ENCODE measurements at places on chromosomes 1 and 21.

DNA sequence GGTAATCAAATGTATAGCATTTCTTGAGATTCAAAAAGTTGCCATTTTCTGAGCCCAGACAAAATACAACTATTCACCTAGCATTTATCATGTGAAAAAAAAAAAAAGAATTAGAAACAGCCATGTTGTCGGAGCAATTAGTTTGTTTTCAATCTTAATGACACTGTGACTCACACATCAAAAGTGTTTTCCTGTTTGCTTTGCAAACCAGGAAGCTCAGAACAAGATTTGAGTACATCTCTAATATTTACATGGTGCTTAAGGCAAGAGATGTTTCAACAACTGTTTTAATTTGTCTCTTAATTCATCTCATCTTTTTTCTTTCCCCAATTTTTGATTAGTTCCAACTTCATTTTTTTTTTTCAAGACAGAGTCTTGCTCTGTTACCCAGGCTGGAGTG is 62.5 kb upstream of the CAPZB start:
- no peak for DNase-seq

DNA sequence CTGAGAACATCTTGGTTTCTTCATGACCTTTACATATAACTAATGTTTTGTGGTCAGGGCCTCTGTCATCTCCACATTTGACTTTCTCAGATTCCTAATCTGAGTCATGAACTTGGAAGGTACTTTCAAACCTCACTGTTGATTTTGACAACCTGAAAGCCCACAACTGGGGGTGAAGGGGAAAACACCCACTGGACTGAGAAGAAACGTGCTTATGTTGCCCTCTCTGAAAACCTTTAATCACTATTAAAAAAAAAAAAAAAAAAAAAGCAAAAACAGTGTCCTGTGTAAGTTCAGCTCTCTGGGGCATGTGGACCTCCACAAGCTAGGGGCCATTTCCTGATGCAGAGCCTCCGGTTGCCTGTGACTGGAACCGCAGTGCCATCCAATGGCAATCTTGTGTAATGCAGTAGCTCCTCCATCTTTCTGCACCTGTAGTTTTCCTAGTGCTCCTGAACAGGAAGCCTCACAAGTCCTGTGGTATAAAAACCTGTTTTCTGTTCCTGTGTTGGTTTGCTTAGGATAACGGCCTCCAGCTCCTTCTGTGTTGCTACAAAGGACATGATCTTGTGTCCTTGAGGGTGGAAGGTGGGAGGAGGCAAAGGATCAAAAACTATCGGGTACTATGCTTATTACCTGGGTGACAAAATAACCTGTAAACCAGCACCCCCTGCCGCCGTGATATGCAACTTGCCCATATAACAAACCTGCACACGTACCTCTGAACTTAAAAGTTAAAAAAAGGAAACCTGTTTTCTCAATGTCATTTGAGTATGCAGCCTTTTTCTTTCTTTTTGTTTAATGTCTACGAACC is 124.5 kb downstream of the ZNF648 start:
- DNase-seq: peak; percentile 47

GRCh38 chr1:6322161-6322560 is 61.3 kb upstream of the GPR153 start:
- DNase-seq: no peak

DNA sequence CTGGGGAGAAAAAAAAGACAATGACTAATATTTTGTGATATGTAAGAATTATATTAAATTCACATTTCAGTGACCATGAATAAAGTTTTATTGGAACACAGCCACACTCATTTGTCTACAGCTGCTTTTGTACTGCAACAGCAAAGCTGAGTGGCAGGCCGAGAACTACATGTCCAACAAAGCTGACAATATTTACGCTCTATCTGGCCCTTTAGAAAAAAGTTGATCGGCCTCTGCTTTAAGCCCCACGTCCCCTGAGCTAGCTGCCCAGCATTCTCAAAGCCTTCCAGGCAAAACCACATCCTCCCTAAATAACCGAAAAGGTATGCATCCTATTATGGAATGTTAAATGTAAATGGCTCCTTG is 8.6 kb downstream of the SLC2A1 start:
- no peak for DNase-seq

- no peak for DNase-seq
These were observed 93.8 kb downstream of the DMRTA2 start for GRCh38 chr1:50329332-50329932.

DNA sequence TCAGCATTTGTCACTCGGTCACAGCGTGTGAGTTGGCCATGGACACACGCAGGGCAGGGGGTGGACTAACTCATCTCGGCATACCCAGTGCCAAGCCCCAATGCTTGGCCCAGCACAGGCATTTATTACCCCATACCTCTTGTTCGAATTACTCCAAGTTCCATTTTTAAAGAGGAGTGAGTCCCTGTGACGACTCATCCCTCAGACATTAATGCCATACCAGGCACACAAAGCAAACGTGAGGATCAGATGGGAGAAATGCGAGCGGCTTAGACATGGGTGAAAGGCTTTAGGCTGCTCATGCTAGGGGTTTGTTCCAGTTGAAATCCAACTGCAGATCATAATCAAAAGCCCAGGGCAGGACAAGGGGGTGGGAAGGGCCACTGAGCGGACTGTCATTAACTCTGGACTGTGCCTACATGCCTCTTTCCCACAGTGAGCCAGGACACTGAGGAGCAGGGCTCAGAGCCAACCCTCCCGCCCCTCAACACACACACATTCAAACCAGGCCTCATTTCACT is 118.5 kb upstream of the NGF start:
- no peak for DNase-seq

DNA sequence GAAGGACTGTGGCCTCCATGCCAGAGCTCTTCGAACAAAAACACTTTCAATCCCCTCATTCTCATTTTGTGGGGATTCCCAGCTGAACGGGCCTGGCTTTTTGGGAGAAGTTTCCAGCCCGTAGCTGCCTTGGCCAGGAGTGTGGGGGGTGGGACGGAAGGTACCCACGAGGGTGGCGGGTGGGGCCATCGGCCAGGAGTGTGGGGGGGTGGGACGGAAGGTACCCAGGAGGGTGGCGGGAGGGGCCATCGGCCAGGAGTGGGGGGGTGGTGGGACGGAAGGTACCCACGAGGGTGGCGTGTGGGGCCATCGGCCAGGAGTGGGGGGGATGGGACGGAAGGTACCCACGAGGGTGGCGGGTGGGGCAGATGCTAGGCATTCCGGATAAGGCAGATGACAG is 71.7 kb upstream of the ZBTB18 start:
- DNase-seq: no peak

DNA sequence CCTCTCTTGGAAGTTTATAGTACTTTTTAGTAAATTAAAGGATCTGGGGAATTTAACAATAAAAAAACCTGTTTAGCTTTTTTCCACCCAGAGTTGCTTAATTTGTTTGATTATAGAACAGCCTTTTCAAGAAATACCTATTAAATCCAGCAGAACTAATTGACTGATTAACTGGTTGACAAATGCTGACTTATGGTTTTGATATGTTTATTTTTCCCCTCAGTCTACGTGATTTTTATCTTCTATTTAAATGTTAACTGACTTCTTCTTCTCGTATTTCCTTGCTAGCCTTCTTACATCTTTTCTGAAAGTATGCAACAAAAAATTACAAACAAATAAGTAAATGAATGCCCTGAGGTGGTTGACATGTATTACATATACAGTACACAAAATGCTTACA is 302.9 kb upstream of the SPAG17 start:
- DNase-seq: no peak

- DNase-seq: peak; percentile 4
These were observed 466.2 kb upstream of the PBX1 start for GRCh38 chr1:164092603-164093353.

DNA sequence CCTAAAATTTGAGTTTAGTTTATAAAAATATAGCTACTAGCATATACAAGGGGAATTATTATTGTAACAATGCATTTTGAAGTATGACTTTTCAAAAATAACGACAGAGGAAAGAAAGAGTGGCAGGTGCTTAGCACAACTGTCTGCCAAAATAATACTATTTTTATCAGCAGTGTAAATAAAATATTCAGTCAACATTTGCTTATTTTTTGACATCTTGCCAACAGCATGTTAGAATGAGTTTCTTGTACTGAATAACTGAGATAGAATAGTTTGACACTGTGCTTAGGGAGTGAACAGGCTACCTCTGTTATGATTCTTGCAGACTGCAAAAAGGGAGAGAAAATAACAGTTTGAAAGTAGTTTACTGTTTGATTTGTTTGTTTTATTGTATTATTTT is 909.8 kb downstream of the BRINP3 start:
- no peak for DNase-seq

DNA sequence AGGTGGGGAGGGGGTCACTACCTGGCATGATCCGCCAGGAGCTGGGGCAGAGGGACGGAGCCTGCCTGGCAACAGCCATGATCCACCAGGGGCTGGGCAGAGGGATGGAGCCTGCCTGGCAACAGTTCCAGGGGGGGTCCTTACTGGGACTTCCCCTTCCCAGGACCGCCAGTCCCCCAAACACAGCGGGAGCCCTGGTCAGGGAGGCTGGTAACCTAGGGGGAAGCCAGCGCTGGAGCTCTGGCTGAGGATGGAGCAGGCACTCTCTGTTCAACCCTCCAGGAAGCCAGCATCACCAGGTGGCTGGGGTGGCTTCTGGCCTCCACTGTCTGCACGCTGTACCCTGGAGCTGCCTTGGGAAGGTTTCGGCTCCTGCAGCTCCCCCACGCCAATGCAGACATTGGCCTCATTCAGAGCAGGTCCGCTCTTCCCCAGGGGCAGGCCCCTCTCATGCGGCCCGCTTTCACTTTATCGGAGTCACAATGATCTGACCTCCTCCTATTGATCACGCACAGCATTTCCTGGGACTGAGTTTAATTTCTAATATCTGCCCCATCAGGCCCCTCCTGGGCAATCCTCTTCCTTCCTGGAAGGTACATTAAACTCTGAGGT is 68.4 kb upstream of the ABCG1 start:
- no peak for DNase-seq

DNA sequence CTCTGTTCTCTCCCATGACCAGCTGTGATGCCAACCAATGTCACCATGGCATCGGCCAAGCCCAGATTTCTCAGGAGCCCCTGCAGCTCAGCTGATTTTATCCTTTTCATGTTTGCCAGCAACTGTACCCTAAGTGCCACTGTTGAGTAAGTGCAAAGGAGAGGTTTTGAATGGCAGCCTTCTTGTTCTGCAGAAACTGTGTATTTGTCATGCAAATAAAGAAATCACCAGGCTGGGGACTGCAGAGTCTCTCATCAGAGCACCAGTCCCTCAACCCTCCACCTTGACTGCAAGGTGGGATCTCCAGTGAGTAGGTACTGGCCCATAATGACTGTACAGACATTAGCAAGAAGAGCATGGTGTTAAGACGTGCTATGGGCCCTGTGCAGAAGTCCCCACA is 26.6 kb downstream of the C8B start:
- no peak for DNase-seq

GRCh38 chr1:22975694-22976093 is 3.0 kb upstream of the LACTBL1 start:
- DNase-seq: no peak

GRCh38 chr1:13832536-13832935 is 132.5 kb downstream of the PRDM2 start:
- DNase-seq: no peak

DNA sequence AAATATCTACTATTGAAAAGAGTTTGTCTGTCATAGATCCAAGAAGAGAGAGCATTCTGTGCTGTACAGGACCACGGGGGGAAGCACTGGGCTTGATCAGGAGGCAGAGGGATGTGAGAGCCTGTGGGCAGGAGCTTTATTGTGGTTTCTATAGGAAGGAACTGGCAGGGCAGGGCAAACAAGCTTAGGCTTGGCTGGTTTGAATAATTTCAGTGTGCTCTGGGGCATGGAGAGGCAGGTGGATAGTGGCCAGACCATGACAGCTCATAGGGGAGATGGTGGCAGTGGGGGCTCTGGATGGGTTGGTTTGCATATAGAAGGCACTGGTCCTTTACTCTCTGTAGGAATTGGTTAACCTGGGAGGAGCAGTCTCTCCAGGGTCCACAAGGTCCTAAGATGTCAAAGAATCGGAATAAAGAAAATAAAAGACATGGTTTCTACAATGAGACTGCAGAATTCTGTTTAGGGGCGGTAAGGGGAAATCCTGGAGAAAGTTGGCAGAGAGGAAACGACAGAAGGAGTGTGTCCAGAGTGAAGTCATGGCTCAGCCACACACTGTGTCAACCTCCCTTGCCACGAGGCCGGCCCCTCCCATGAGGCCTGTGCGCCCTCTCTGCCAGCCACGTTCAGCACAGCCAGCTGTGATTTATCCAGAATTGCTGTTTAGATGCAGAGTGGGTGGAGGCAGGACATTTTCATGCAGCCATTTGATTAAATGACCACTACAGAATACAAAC is 81.7 kb upstream of the PGBD5 start:
- no peak for DNase-seq

DNA sequence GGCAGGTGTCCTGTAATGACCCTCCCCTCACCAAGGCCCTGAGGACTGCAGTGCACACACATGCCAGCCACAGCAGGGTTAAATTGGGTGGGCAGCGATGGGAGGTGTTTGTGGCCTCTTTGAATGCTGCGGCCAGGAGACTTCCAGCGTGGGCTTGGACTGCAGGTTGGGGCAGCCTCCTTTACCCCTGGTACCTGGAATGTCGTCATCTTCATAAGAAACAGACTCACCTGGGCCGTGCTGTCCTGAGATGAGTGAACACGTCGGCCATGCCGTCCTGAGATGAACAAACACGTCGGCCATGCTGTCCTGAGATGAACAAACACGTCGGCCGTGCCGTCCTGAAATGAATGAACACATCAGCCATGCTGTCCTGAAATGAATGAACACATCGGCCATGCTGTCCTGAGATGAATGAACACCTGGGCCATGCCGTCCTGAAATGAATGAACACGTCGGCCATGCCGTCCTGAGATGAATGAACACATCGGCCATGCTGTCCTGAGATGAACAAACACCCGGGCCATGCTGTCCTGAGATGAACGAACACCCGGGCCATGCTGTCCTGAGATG is 50.1 kb upstream of the COL6A1 start:
- DNase-seq: peak; percentile 13

DNA sequence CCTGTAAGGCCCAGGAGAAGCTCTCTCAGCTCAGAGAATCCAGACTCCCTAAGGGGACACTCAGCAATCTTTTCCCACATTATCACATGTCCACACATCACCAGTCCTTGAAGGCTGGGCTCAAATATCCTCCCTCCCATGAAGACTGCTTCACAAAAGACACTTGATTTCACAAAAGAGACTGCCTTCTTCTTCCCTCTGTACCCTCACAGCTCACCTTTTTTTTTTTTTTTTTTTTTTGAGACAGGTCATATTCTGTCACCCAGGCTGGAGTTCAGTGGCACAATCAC is 1.5 kb downstream of the CD58 start:
- no peak for DNase-seq

- DNase-seq: no peak
These were observed 18.2 kb upstream of the MX1 start for GRCh38 chr21:41407541-41408460.

- no peak for DNase-seq
These were observed 12.0 kb upstream of the C1orf167 start for GRCh38 chr1:11749996-11750395.

GRCh38 chr1:98030483-98030882 is 109.6 kb upstream of the DPYD start:
- DNase-seq: no peak

- no peak for DNase-seq
These were observed 7.9 kb upstream of the MRPS15 start for GRCh38 chr1:36471830-36472641.

GRCh38 chr1:44608141-44608540 is 66.1 kb downstream of the TMEM53 start:
- DNase-seq: no peak

GRCh38 chr1:100882698-100883097 is 11.9 kb downstream of the EXTL2 start:
- DNase-seq: no peak

Measured in activated CD4-positive, alpha-beta T cell treated with anti-CD3 and anti-CD28 coated beads, Interleukin-2, amount 50 U/mL, for 48 hours (primary cell).